GM04504 (cell line): ENCODE measurements at places on chromosomes 11 and 22.

- no peak for DNase-seq
Observed at GRCh38 chr11:70525006-70525405, 126.7 kb downstream of the CTTN start.

- no peak for DNase-seq
Observed at GRCh38 chr11:113248702-113249490, 65.5 kb upstream of the TTC12 start.

GRCh38 chr22:19576460-19577421, 52.5 kb upstream of the CLDN5 start:
- peak; percentile 37 for DNase-seq

DNA sequence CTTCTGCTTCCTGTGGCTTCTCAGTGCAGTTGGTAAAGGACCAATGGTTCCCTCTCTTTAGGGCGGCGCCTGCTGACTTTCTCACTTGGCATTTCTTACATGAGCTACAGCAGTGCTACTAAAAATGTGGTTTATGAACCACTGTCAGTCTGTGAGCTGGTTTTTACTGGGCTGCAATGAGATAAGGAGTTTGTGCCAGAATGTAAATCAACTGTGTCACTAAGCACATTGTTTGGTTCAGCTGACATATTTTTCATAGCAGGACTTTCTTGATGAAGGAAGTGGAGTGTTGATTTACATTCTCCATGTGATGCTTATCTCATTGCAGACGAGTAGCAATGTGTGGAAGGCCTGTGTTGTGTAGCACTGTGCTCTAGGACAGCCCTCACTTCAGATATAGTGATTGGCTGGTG, 463.3 kb downstream of the SOX6 start:
- peak; percentile 35 for DNase-seq

DNA sequence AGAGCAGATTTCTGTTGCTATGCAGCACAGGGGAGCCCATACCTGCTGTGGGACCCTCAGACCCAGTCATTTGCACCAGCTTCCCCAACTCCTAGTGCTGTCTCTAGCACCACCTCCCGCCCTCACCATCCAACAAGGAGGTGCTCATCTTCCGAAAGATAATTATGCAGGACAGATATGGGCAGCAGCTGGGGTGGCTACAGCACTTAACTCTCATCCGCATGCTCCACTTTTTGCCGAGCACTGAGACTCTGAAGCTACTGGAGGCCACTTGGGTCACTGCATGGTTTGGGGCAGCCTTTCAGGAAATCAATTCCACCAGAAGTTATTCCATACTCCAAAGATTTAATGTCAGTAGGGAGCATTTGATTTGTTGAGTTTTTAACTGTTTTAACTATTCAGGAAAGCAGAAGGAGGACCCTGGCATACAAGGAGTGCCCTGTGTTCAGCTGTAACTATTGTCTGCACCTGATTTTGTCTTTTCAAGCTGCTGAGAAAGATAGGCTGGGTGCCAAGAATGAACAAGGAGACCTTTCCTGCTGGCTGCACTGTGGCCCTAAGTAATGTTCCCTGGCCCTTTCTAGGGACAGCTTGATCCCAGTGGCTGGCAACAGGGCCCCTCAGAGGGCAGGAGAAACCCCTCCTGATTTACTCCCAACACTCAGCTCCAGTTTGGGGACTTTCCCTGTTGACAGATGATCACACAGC, 67.3 kb upstream of the CSNK2A3 start:
- DNase-seq, result no peak

- peak; percentile 32 for DNase-seq
Observed at GRCh38 chr11:8867931-8868631, 42.9 kb upstream of the AKIP1 start.

- DNase-seq, result no peak
Observed at GRCh38 chr11:50037251-50037650, 4.6 kb downstream of the OR4C45 start.

- no peak for DNase-seq
Observed at GRCh38 chr11:31790649-31791048, 20.5 kb downstream of the PAX6 start.

DNA sequence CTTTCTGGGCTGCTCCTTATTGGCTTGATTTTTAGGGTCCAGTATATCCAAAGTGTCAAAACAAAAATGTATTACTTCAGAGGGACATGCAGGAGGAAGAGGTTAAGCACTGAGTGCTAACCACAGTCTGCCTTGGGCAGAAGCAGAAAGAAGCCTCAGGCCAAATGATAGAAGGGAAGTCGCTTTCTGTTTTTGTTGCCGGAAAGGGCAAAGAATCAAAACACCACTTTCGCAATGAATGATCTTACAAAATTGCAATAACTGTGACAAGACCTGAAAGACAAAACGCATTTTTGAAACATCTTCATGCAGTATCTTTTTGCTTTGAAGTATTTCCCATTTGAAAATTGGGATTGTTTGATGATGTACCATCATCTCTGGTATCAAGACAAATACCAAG, 70.1 kb upstream of the PICALM start:
- no peak for DNase-seq

- DNase-seq, result peak; percentile 88
Observed at GRCh38 chr11:76782531-76783293, 444 bp upstream of the TSKU start.

- DNase-seq, result no peak
Observed at GRCh38 chr22:30392661-30393321, 4.0 kb upstream of the SEC14L2 start.

DNA sequence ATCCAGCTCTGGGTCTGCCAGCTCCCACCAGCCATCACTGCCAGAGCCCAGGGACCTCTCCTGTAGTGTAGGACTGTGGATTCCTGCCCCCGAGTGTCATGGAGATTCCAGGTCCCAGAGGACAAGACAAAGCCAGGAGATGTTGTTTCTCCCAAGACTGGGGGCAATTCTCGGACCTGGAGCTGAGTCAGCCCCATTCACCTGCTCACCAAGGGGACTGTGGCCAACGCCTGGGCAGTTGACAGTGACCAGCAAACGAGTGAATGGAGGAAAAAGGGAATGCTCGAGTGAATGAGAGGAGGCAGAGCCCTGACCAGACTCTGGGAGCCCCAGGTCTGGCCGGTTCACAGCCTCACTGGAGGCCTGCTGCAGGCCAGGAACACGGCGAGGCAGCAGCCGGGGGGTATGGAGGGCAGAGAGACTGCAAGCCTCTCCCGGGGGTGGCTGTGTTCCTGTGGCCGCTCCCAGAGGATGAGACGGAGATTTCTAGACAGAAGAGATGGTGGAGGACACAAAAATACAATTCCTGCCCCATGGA, 61.3 kb upstream of the PRR5 start:
- DNase-seq, result no peak

DNA sequence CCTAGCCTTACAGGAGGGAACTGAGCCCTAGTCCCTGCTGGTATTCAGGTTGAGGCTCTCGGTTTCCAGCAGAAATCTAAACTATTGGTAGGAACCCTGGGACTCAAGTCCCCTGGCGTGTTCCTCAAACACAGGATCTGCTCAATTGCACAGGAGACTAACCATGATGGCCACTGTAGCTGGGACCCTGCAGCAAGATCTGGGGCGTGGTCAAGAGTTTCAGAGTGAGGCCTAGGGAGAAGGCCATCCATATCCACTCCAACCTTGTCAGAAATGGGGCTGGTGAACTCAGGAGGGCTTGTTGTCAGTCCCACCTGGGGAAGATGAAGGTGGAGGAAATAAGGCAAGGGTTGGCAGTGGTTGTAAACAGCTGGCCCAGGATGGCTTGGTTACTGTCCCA, 49.9 kb upstream of the PAX6 start:
- DNase-seq, result no peak

GRCh38 chr22:22981670-22982571, 88.4 kb upstream of the GNAZ start:
- DNase-seq, result no peak

DNA sequence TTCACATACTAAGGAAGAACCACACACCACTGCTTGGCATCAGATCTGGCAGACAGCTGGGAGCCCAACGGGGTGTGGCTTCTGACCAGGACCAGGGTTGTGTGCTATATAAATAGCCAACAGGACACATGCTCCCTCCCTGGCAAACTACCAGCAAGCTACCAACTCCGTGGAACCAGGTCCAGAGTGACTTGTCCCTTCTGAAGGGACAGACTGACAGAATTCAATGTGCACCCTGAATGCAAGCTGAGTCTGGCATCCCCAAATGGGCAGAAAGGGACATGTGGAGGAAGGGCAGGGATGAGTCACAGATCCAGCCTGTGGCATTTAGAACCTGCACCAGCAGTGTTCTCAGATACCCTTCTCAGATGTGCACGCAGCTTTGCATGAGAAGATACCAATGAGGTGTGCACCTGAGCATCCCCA, 92.9 kb downstream of the MICAL3 start:
- no peak for DNase-seq

- no peak for DNase-seq
Observed at GRCh38 chr11:78377625-78378418, 39.8 kb downstream of the GAB2 start.

DNA sequence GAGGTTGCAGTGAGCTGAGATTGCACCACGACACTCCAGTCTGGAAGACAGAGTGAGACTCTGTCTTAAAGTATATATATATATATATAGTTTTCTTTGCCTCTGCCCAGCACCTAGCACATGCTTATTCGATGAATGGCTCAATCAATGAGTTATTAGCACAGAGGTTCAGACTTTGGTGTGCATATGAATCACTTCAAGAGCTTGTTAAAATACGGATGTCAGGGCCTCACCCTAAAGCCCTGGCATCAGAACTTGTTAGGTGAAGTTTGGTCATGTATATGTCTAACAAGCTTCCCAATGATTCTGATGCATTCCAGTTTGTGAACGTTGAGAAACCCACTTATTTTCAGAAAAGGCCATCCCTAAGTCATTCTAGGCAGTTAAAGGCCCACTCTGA, 21.8 kb upstream of the TMEM86A start:
- DNase-seq, result no peak

DNA sequence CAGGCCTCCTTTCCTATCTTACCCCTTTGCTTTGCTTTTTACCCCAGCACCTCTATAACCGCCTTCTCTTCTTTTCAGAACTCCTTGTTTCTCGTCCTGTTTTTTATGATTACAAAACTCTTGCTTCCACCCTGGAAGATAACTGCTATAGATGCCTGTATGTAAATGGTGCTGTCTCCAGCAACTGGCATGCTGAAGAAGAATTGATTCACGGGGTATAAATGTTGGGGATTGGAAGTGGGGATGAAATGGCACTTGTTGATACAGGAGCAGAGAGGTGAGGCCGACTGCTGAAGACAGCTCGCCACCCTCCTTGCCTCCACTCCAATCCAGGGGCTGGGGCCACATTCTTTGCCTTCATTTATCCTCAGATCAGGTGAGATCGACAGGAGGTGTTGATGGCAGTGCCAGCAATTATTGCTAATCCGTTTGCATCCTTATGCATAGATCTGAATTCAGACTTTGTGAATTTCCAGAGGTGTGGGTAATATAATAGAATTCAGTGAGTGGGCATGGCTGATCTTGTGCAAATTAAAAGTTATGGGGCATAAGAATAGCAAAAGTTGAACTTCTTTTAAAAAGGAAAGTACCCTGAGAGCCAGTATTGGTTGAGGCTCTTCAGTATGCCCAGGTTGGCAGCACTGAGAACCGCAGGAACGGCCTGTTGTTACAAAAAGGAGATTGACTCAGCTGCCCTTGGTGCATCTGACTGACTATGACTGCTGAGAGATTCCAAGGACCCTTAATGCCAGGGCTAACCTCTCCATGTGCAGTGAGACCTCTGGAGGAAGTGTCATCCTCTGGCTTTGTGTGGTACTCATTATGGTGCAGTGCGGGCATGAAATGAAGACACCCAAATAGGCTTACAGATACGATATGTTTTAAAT, 5.3 kb downstream of the NEAT1 start:
- peak; percentile 78 for DNase-seq

- no peak for DNase-seq
Observed at GRCh38 chr11:40722179-40722795, 737.2 kb downstream of the LRRC4C start.
